ENCODE measurements at places on chromosomes 4 and X. TPM values are rescaled to one million over a fixed set of nuclear protein-coding genes. Genes with fewer than 3 reads are reported as not detected.

UBA1 gene
- 302 TPM for total RNA-seq

DNA sequence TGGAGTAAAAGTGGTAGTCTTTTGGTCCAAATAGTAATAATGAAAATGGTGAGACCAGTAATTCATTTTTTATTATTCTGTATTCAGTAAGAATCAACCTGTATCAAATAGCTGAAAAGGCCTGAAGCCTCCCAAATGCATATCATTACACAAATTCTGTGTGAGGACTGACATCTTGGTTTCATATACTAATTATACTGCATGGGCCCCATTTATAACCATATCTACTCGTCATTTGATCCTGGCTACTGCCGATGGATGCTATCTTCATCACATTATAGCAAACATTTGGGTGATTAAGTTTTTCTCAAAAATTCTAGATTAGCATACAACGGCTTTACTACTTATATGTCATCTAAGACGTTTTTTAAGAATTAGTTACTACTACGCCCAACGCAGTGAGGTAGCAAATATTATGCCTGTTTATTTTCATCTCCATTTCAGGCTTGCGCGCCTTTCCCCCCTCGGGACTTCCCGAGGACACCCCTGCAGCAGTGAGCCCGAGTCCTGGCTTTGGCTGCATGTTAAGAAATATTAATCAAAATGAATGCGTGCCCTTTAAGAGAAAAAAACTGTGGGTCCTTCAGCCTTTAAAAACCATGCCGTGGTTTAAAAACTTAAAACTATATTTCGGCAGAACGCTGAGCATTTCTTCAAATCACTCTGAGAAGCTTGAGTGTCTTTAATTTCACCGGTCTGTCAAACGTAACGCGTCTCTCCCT is 814 bp upstream of the MMAA start:
- DNase-seq, result no peak
- peaks cover 6% of the 10 kb centered on the region for H3K4me1 ChIP-seq
- H3K27ac ChIP-seq, result peak overlapping the region; percentile 97
- no peaks in the 10 kb centered on the region for H3K36me3 ChIP-seq

IL2 gene
- total RNA-seq, result 0.57 TPM

AADAT gene
- total RNA-seq, result 2.8 TPM

DNA sequence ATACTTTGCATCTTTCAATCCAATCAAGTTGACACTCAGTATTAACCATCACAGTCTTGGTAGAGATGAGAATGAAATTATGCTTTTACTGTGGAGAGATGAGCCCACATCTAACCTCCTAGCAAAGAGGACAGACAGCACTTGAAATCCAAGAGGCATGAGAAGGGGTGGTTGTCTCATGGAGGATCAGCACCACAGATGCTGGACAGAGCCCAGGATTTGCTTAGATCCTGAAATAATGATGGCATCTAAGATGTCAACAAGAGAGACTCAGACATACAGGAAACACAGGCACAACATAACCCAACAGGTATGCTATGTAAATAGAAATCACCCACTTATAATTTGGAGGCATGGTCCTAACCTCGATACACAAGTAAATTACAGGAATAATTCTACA is 74.3 kb upstream of the VCX2 start:
- no peaks in the 10 kb centered on the region for H3K36me3 ChIP-seq
- H3K4me1 ChIP-seq, result no peaks in the 10 kb centered on the region
- H3K4me3 ChIP-seq, result no peak overlapping the region
- no peak overlapping the region for H3K27ac ChIP-seq
- no peaks in the 10 kb centered on the region for H3K27me3 ChIP-seq
- no peak for DNase-seq

DNA sequence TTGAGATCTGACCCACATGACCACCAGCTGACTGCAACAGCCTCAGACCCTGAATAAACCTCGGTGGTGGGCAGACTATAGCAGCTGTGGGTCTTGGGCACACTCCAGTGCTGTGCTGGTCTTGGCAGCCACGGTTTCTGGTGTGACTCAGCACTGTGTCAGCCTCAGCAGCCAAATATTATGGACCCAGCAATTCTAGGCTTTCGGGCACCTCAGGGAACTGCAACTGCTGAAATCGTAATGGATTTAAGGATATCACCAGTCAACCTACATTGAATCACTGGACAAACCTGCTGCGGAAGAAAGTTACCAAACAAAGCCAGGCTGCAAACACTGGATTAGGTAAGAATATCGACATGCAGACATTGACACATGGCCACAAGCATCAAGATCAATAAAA is 10.5 kb upstream of the UBE2NL start:
- H3K27ac ChIP-seq, result no peak overlapping the region
- DNase-seq, result no peak
- H3K4me1 ChIP-seq, result no peaks in the 10 kb centered on the region
- H3K36me3 ChIP-seq, result no peaks in the 10 kb centered on the region
- no peaks in the 10 kb centered on the region for H3K27me3 ChIP-seq

- no peaks in the 10 kb centered on the region for H3K27me3 ChIP-seq
- H3K4me3 ChIP-seq, result no peak overlapping the region
- no peak for DNase-seq
- no peaks in the 10 kb centered on the region for H3K36me3 ChIP-seq
Measured at GRCh38 chrX:16828124-16828908, 41.8 kb downstream of the RBBP7 start.

DNA sequence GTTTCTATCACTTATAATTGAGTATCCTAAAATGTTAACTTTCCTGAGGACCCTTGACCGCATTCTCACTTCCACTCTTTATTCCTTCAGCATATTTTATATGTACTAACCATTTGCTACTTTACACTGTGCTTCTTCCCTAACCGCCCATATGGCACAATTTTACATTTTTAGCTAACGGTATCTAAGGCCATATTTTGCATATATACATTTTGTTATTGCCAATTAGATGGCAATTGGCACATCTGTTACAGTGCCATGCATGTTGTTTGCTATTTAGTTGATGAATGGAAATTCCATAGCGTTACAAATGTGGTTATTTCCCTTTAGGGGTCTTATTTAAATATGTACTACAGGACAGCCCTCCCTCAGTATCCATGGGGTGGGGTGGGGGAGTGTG is 20.0 kb upstream of the OTUD4 start:
- no peaks in the 10 kb centered on the region for H3K27me3 ChIP-seq
- H3K27ac ChIP-seq, result no peak overlapping the region
- no peaks in the 10 kb centered on the region for H3K4me1 ChIP-seq
- H3K36me3 ChIP-seq, result no peaks in the 10 kb centered on the region

MAGEA2 gene
- 0.28 TPM for total RNA-seq

- H3K36me3 ChIP-seq, result no peaks in the 10 kb centered on the region
- no peaks in the 10 kb centered on the region for H3K27me3 ChIP-seq
- H3K27ac ChIP-seq, result no peak overlapping the region
- no peaks in the 10 kb centered on the region for H3K4me1 ChIP-seq
- DNase-seq, result no peak
Measured at GRCh38 chr4:158243071-158243470, 32.8 kb downstream of the TMEM144 start.

GRCh38 chrX:72016881-72017783 is 106.5 kb downstream of the NHSL2 start:
- H3K4me3 ChIP-seq, result no peak overlapping the region
- peaks cover 3% of the 10 kb centered on the region for H3K27me3 ChIP-seq
- H3K36me3 ChIP-seq, result no peaks in the 10 kb centered on the region
- DNase-seq, result no peak
- no peak overlapping the region for H3K27ac ChIP-seq

DNA sequence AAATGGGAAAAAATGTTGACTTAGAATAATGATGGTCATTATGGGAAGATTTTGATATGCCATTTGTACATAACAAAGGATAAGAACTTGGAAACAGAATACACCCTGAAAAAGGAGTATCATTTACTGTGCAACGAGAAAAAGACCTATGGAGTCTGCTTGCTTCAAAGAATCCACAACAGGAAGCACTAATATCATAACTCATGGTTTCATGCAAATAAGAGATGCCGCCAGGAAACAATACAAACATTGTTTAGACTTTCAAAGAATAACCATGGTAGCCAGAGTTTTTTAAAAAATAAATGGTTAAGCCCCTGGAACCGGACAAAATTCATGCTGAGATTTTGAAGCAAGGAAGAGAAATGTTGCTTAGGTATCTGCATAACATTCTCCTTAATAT is 139.9 kb upstream of the ETNPPL start:
- no peaks in the 10 kb centered on the region for H3K36me3 ChIP-seq
- no peaks in the 10 kb centered on the region for H3K27me3 ChIP-seq

DNA sequence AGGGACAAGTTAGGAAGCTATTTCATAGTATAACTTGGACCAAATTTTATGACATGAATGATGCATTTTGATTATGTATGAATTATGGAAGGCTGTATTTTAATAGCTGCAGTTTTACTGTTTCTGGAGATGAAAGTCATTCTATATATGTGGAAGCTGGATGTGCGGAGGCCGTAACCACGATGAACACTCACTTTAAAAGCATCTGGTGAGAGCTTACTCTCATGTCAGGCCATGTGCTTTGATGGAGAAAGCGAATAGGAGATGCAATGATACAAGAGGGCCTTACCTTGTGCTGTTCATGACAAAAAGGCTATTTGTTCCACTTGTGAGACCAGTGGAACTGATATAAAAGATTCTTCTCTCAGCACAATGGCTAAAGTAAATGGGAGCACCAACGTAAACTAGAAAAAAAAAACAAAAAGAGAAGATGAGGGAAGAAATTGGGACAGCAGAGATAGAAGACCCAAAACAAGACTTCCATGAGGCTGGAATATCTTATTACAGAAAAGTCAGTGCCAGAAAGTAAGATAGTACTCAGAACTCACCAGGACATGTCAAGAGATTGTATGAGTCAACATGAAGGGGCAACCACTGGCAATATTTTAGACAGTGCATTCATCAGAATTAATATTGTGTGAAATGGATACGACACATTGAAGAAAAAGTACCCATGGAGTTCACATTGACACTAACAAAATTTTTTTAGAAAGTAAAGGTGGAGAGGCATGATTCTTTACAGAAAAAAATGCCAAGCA is 63.3 kb upstream of the GAB1 start:
- no peaks in the 10 kb centered on the region for H3K4me1 ChIP-seq
- no peaks in the 10 kb centered on the region for H3K27me3 ChIP-seq
- no peaks in the 10 kb centered on the region for H3K36me3 ChIP-seq

GRCh38 chr4:2834001-2834921 is 9.4 kb upstream of the ADD1 start:
- H3K4me1 ChIP-seq, result no peaks in the 10 kb centered on the region
- H3K27me3 ChIP-seq, result no peaks in the 10 kb centered on the region
- no peaks in the 10 kb centered on the region for H3K36me3 ChIP-seq
